ENCODE measurements at places on chromosomes 7 and 10.

GRCh38 chr10:78062296-78062695, 28.6 kb downstream of the RPS24 start:
- DNase-seq: no peak

GRCh38 chr7:50210706-50211115, 93.8 kb upstream of the IKZF1 start:
- no peak for DNase-seq

- no peak for DNase-seq
Measured at GRCh38 chr7:73612598-73613269, 11.6 kb downstream of the MLXIPL start.

DNA sequence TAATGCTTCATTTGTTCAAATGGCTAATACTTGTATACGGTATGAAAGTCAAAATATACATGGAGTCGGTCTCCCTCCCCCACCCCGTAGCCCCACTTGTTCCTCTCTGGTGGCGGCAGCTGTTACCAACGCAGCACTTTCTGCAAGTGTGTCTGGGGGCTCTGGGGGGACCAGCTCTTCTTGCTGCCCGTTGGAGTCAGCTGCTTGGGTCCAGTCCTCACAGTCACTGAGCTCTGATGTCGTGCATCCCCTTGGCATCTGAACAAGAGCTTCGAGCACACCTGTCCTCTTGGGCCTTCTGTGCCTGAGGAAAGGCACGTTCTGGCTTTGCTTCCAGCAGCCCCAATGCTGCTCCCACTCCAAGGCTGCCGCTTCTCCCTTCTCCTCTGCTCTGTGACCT, 493.1 kb downstream of the PLXNA4 start:
- DNase-seq: no peak

- peak; percentile 78 for DNase-seq
Measured at GRCh38 chr10:117477961-117478670, 64.4 kb upstream of the EMX2 start.

DNA sequence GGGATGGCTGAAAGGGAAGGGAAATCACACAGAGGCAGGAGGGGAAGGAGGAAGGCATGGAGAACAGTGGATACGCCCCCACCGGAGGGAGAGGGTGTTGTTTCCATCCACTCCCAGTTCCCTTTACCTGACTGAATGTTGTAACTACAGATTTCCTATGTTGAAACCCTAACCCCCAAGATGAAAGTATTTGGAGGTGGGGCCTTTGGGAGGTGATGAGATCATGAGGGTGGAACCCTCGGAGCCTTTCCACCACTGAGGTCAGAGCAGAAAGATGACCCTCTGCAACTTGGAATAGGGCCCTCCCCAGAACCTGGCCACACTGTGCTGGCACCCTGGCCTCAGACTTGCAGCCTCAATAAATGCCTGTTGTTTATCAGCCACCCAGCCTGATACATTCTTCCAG, 48.6 kb upstream of the CNPY1 start:
- DNase-seq: no peak

Data from AG09309 (cell line).